CD8-positive, alpha-beta T cell (primary cell): ENCODE measurements at places on chromosomes 7 and 10.

GRCh38 chr10:13960603-13961002, 370.1 kb downstream of the FRMD4A start:
- no peak for DNase-seq

DNA sequence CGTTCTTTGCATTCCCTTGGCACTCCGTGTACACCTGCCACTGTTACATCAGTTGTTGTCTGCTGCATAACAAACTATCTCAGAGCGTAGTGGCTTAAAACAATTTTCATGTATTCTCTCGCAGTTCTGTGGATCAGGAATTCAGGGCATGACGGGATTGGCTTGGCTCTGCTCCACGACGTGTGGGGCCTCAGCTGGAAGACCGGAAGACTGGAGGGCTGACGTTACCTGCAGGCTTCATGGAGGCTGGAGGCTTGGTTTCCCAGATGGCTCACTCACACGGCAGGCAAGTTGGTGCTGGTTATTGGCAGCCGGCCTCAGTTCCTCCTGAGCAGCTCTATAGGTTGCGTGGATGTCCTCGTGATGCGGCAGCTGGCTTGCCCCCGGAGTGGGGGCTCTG, 25.5 kb downstream of the NYAP1 start:
- DNase-seq: no peak

DNA sequence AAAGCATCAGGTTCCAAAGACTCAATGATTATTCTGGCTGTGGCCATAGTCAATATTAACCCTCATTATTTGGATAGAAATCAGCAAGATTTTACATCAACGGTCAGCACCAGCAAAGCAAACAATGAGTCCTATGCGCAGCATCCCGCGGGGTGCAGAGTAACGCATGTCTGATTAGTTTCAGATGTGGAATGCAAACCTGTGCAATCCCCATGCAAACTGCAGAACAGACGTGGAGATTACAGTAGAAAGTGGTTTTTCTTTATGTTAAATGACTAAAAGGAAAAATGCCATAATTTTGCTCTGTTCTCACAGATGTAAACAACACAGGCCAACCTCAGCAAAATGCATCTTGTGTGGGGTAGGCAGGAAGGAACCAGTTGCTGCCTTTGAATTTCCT, 258.1 kb upstream of the GRB10 start:
- no peak for DNase-seq

DNA sequence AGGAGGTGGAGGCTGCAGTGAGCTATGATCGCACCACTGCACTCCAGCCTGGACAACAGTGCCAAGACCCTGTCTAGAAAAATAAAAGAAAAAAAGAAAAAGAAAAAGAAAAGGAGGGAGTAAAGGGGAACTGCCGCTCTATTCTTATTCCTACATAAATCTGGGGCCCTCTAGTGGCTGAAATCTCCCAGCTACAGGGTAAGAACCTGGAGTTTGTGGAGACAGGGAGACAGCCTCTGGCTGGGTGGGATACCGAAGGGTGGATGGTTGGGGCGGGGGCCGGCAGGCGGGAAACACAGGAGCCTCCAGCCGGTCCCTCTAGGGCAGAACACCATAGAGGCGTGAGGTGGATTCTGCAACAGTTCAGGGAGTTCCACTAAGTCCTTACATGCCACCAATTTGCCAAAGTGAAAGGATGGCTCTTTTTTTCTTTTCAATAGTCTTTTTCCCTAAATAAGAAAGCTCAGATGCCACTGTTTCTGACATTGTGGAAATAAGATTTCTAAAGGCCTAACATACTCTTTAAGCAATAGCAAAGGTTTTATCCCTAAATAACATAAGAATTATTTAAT, 117.3 kb downstream of the SVIL start:
- DNase-seq: no peak

GRCh38 chr7:140360697-140361229, 37.6 kb downstream of the SLC37A3 start:
- DNase-seq: no peak

DNA sequence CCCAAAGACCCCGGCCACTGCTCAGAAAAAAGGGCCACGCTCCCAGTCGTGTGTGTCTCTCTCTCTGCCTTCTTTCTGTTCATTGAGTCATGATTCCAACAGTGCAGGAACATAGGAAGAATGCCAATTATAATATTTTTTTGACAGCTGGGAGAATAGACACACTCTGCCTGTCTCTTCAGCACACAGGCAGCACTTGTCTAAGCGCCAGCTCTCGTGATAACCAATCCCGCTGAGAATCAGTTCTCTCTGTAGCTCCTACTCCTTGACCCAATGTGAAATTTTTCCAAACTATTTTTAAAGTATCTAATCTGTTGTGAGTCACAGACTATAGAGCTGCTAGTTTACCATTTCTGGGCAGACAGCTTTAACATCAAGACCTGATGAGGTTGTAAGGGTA, 145.7 kb upstream of the RHEB start:
- DNase-seq: no peak

GRCh38 chr10:27558612-27559020, 54.5 kb downstream of the RAB18 start:
- DNase-seq: no peak

- DNase-seq: peak; percentile 10
Observed at GRCh38 chr7:130734815-130735716, 1.1 kb upstream of the KLF14 start.

DNA sequence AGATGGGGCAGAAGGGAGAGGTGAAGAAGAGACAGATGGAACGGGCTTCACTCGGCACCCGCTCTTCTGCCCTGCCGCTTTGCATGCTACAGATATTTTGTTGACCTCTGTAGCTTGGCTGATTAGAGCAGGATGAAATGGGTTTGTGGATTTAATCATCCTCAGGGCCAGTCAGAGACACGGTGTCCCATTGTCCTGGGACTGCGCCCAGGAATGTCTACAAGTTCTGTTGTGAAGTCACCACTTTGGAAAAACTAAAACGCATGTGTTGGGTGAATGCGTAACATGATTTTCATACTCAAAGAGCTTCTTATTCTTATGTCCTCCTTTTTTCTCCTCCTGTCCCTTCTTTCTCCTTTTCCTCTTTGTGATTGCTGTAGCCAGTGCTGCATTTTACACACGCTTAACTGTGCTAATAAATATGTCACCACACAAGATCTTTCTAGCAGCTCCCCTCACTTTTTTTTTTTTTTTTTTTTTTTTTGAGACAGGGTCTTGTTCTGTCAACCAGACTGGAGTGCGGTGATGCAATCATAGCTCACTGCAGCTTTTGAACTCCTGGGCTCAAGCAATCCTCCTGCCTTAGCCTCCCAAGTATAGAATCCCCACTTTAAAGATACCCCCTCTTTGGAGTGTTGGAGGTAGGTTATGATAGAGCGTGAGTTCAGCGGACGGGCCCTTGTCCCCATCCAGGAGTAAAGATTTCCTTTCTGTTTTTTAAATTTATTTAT, 3.4 kb downstream of the CPA4 start:
- no peak for DNase-seq

GRCh38 chr7:103524042-103524907, 78.3 kb upstream of the SLC26A5 start:
- DNase-seq: no peak

DNA sequence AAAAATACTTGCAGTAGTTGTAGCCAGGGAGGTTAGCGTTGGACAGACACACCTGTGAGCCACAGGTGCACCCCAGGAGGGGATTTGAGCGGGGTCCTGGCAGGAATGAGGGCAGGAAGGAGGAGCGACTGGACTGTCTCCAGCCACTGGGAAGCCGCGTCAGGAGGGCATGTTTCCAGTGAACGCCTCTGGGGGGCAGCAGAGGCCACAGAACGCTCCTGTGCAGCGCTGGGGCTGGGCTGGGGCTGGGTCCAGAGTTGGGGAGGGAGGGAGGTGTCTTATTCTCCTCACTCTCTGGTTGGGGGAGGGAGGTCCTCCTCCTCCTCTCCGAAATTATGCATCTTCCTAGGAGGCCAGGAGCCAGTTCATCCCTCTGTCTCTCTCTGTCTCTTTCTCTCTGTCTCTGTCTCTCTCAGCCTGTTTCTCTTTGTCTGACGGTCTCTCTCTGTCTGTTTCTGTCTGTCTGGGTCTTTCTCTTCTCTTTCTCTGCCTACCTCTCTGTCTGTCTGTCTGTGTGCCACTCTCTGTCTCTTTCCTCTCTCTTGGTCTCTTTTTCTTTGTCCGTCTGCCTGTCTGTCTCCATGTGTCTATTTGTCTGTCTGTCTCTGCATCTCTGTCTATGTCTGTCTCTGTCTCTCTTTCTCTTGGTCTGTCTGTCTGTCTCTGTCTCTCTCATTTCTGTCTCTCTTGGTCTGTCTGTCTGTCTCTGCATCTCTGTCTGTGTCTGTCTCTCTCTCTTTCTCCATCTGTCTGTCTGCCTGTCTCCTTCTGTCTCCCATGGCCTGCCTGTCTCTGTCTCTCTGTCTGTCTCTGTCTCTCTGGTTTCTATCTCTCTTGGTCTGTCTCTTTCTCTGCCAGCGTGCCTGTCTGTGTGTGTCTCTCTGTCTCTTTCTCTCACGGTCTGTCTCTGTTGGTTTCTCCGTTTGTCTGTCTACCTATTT, 9.9 kb upstream of the PSMG3 start:
- DNase-seq: peak; percentile 59

DNA sequence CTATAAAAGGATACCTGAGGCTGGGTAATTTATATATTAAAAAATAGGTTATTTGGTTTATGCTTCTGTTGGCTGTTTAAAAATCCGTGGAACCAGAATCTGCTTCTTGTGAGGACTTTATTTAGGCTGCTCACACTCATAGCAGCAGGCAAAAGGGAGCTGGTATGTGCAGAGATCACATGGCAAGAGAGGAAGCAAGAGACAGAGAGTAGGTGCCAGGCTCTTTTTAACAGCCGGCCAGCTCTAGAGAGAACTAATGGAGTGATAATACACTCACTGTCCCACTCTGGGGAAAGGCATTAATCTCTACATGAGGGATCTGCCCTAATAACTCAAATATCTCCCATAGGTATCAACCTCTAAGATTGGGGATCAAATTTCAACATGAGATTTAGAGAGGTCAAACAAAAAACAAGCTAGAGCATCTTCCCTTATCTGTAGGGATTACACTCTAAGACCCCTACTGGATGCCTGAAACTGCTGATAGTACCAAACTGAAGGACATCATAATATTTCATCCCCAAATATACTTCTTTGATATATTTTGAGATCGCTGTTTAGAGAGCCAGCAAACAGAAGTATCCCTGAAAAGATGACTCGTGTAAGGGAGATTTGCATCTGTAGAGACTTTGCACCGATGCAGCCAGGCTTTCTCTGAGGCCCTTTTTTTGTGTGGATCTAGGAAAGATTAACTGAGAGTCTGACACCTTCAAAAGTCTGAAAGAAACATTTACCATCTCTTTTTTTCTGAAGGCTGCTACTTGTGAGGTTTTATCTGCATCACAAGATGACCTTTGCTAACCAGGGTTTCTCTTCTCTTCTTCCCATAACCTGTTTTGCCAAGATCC, 717.0 kb upstream of the MBL2 start:
- no peak for DNase-seq

DNA sequence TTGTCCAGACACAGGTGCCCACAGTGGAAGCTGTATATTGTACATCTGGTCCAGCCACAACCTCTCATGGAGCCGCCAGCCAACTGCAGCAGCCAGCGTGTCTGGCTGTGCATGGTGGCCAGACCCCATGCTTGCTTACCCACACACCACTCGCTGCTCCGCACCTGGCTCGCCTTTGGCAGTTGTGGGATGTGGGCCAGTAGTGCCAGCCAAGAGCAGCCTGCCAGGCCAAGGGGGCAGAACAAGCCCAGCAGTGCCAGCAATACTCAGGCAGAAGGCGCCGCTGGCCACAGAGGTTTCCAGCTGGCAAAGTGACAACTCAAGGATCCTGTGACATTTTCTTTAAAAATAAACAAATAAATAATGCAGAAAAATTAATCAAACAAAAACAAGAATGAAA, 11.7 kb upstream of the TMEM243 start:
- DNase-seq: no peak

DNA sequence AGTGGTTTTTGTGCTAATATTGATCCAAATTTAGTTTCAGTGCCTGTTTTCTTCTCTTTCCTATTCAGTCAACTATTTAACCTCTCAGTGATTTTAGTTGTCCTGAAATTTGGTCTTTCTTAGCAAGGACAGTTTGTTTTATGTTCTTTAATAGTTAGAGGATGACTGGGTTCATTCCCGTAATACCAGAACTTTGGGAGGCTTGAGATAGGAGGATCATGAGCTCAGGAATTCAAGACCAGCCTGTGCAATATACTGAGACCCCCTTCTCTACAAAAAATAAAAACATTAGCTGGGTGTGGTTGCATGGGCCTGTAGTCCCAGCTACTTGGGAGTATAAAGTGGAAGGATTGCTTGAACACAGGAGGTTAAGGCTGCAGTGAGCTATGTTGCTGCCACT, 148.3 kb downstream of the EXOC4 start:
- no peak for DNase-seq

- DNase-seq: no peak
Observed at GRCh38 chr7:126809188-126809587, 443.6 kb downstream of the GRM8 start.

- no peak for DNase-seq
Observed at GRCh38 chr10:93495654-93496321, 624 bp upstream of the CEP55 start.

- DNase-seq: peak; percentile 62
Observed at GRCh38 chr10:132248455-132249225, 59.1 kb downstream of the STK32C start.

- DNase-seq: no peak
Observed at GRCh38 chr10:64385355-64385754, 864.2 kb downstream of the REEP3 start.

DNA sequence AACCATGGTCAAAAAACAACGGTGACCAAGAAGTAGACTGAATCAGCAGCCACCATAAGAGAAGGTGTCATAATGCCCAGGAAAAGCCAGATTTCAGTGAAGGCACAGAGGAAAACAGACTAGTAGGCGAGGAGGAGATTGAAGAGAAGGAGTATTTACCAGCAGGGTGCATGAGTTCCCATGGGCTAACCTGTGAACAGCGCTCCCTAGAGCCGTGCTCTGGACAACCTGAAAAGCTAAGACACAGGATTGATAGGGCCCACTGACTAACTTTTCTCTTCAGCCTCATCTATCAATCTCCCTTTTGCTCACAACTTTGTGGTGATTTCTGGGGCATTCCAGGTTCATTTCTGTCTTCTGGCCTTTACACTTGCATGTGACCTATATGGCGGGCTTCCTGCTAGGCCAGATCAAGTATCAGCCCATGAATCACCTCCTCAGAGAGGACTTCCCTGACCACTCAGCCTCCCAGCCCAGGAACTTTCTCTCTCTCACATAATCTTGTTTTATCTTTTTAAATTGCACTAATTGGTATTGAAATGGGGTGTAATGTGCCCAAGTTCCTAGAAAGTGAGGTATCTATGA, 12.8 kb downstream of the ANKRD22 start:
- DNase-seq: no peak

DNA sequence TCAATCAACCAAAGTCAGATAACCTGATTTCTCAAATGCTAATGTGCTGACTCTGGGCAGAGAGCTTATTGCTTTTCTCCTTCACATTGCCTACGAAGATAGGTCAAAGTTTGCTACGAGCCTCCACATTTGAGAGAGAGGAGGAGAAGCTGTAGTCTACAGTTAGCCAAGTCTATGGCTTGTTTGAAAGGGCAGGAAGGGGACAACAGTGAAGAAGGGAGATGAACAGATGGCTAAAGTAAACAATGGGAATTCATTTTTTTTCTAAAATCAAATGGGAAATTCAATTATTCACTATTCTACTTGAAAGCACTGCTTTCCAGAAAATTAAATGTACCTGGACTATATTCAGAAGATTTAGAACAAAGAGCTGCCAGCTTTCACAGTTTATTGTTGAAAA, 126.7 kb upstream of the C1QL3 start:
- no peak for DNase-seq
